ENCODE measurements at places on chromosomes 5 and 9.
A peak's percentile ranks its signal among the peaks of the same experiment; 100 is the strongest.

GRCh38 chr5:36363101-36363500, 61.4 kb upstream of the RANBP3L start:
- no peak for DNase-seq

DNA sequence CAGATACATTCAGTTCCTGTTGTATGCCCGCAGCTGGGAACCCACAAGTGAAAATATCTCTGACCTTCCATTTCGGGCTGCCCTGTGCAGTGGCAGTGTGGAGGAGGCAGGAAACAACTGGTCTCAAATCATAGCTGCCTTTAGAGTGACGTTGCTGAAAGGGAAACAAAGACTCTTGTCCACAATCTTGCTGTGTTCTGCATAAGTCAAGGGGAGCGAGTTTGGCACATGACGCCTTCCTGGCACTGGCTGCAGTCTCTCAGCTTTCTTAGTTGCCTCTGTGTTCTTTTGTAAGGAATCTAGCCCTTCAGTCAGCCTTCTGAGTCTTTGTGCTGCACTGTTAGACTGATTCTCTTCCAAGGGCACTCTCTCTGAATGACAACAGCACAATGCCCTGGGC, 24.0 kb downstream of the ADAMTS16 start:
- DNase-seq, result no peak

DNA sequence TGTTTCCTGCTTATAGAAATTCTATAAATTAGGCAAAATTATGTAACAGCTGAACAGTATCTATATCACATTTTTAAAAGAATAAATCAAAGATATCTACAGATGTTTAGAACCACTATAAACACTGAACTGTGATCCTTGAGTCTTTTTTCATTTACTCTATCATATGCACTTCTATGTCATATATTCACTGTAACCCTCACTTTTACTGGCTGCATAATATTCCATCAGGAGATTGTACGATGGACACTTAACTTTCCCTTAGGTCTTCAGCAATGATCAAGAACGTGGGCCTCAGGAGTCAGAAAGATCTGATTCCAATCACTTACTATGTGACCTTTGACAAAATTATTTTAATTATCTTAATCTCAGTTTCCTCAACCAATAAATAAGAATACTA, 41.0 kb downstream of the CLINT1 start:
- no peak for DNase-seq

DNA sequence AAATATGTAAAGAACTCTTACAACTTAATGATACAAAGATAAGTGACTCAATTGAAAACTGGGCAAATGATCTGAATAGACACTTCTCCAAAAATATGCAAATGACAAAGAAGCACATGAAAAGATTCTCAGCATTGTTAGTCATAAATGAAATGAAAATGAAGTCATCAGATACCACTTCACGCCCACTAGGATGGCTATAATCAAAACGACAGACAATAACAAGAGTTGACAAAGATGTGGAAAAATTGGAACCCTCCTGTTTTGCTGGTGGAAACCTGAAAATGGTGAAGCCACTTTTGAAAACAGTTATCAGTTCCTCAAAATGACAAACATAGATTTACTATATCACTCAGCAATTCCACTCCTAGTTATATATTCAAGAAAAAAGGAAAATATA, 7.9 kb upstream of the SYK start:
- DNase-seq, result no peak

- peak; percentile 38 for DNase-seq
Measured at GRCh38 chr9:27094640-27095298, 14.3 kb upstream of the TEK start.

DNA sequence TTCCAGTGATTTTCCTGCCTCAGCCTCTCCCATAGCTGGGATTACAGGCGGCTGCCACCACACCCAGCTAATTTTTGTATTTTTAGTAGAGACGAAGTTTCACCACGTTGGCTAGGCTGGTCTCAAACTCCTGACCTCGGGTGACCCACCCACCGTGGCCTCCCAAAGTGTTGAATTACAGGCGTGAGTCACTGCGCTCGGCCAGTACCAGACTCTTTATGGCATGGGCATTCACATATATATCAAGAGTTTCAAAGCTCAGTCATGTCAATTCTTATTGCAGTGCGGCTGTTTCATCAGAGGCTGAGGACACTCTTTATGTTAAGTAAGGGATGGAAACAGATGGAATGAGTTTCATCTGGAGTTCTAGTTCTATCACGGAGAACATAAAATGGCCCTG, 315.2 kb upstream of the CDH6 start:
- DNase-seq, result no peak

DNA sequence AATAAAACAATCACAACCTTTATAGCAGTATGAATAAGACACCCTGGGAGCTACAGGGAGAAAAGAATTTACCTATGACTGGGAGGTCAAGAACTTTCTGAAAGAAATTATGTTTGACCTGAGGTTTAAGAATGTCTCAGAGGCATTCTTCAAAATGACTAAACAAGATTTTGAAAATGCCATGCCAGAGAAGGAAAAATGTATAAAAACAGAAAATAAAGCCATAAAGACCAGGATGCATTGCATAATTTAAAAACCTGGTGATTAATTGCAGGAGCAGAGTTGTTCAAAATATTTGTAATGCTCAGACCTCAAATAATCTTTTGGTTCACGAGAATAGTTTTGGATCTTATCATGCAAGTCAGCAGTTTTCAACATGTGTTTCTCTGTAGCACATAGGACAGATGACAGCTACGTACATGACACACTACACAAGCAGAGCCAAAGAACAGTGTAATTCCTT, 954.7 kb upstream of the ARRDC3 start:
- peak; percentile 3 for DNase-seq

DNA sequence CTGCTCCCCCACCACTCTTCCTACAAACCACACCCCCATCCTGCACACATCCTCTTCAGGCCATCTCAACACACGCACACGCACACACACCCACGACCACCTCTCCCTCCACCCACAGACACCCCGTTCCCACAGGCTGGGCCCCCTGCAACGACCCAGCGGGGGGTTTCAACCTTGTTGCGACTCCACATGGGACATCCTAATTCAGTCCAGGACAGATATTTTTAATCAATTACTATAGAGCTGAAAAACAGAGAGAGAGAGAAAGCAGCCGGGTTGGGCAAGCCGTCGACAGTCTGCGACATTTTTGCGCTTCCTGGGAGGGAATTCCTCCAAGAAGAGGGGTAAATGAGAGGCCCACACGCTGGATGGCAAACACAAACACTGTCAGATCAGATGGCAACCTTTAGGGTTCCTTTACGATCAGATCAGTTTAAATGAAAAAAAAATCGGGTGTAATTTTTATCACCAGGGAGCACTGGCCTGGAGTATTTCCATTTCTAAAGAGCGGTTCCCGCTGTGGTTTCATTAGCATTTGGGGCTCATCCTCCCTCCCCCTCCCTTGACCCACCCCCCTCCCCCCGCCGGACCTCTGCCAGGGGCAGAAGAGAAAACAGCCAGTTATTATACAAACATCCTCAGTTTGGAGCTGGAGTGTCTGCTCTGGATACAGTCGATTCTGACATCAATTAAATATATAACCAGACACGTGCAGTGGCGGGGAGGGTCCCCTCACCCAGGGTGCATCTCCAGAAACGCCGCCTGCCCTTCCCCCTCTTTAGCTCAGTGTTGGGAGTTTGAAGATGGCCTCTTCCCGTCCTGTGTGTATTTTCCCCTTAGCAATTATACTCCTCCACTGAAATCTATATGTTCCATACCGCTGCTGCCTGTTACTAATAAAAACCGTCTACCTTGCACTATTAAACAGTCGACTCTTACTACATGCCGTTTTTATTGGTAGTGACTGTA, 2.3 kb upstream of the IRX2 start:
- DNase-seq, result no peak

GRCh38 chr9:134364391-134365114, 38.3 kb downstream of the RXRA start:
- DNase-seq, result no peak

All from fibroblast of the conjunctiva (primary cell).